ENCODE measurements at places on chromosomes 12 and 14.

DNA sequence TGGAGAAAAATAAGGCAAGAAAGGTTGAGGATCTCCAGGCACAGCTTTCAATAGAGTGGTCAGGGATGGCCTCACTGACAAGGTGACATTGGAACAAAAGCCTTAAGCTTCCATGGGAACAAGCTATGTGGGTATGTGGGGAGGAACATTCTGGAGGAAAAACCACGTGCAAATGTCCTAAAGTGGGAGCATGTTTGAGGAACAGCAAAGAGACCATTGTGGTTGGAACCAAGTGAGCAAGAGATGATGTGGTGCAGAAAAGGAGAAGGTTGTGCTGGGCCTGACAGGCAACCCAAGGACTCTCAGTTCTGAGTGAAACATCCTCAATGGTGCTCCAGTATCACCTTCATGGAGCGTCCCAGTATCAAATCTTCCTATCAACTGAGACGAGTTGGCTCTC lies 184.0 kb downstream of the CAND1 start:
- DNase-seq, result no peak

GRCh38 chr14:52551696-52552062 lies 626 bp downstream of the TXNDC16 start:
- peak; percentile 83 for DNase-seq

GRCh38 chr12:93016752-93017350 lies 87.8 kb upstream of the EEA1 start:
- DNase-seq, result no peak

GRCh38 chr14:93956514-93957332 lies 19.6 kb downstream of the ASB2 start:
- DNase-seq, result no peak

- no peak for DNase-seq
Measured at GRCh38 chr12:51051787-51052186, 3.7 kb downstream of the LETMD1 start.

GRCh38 chr12:95322326-95322725 lies 104.7 kb downstream of the VEZT start:
- no peak for DNase-seq

GRCh38 chr12:111344254-111344875 lies 24.5 kb downstream of the PHETA1 start:
- DNase-seq, result no peak

- DNase-seq, result no peak
Measured at GRCh38 chr14:51462182-51462581, 189.5 kb upstream of the FRMD6 start.

GRCh38 chr14:61475316-61475715 lies 153.9 kb downstream of the PRKCH start:
- peak; percentile 51 for DNase-seq

GRCh38 chr12:91833780-91834359 lies 311.8 kb downstream of the BTG1 start:
- no peak for DNase-seq

DNA sequence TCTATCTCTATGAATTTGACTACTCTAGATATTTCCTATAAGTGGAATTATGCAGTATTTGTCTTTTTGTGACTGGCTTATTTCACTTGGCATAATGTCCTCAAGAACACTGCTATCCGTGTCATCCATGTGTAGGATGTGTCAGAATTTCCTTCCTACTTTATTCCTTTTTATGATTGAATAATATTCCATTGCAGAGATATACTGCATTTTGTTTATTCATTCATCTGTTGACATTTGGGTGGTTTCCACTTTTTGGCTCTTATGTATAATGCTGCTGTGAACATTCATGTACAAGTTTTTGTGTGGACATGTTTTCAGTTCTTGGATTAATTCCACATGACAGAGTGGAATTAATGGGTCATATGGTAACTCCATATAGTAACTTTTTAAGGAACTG lies 45.7 kb upstream of the ATP2A2 start:
- no peak for DNase-seq

DNA sequence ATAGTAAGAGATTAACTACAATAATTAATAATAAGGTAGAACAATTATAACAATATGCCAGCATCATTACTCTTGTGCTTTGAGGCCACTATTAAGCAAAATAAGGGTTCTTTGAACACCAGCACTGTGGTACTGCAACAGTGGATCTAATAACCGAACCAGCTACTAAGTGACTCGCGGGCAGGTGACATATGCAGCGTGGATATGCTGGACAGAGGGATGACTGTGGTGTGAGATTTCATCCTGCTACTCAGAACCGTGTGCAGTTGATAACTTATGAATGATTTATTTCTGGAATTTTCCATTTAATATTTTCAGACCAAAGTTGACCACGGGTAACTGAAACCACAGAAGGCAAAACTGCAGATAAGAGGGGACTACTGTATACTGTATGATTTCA lies 34.4 kb downstream of the BMAL2 start:
- DNase-seq, result no peak

GRCh38 chr12:27052742-27053141 lies 29.6 kb downstream of the C12orf71 start:
- no peak for DNase-seq

DNA sequence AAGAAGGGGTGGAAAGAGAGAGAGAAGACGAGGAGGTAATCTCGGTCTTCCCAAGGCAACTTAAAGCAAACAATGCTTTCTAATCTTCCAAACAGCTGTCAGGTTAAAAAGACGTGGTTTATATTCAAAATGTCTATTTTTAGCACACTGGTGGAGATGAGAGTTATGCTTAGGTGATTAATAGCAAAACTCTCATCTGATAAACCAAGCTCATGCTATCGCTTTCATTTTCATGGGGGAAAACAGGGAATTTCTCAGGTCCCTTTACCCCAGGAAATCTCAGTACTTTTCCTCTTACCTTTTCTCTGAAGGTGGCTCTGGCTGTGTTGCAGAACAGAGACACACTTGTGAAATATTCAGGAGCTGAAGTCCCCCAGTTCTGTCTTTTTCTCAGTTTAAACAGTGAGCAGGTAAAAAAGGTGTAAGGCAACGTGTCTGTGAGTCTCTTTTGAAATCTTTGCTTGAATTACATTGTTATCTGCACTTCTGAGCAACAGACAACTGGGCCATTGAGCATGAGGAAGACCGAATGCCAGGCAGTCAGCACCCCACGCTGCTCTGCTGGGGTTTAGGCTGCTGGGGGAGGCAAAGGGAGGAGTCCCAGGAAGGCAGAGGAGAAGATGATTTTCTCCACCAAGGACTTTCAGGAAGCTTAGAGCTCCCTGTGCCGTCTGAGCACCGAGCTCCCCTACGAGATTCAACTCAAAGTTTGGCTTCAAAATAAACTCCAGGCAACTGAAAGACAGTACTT lies 759.3 kb downstream of the BCL11B start:
- no peak for DNase-seq
